Astrocyte of the cerebellum (primary cell): ENCODE measurements at places on chromosomes 2 and 18.
A peak's percentile ranks its signal among the peaks of the same experiment; 100 is the strongest.

DNA sequence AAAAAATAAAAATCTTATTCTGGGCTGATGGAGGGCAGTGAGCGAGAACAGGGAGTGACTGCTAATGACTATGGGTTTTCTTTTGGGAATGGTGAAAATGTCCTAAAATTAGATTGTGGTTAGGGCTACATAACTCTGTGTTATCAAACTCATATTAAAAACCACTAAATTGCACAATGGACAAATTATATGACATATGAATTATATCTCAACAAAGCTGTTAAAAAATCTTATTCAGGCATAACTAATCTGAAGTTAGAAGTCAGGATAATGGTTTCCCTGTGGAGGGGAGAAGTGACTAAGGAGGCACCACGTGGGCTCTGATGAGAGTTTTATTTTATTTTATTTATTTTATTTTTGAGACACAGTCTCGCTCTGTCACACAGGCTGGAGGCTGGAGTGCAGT, 32.1 kb upstream of the DPP4 start:
- DNase-seq = no peak

- no peak for DNase-seq
Measured at GRCh38 chr2:165778653-165779451, 15.2 kb downstream of the GALNT3 start.

- DNase-seq = no peak
Measured at GRCh38 chr18:58596265-58596681, 32.6 kb downstream of the ALPK2 start.

DNA sequence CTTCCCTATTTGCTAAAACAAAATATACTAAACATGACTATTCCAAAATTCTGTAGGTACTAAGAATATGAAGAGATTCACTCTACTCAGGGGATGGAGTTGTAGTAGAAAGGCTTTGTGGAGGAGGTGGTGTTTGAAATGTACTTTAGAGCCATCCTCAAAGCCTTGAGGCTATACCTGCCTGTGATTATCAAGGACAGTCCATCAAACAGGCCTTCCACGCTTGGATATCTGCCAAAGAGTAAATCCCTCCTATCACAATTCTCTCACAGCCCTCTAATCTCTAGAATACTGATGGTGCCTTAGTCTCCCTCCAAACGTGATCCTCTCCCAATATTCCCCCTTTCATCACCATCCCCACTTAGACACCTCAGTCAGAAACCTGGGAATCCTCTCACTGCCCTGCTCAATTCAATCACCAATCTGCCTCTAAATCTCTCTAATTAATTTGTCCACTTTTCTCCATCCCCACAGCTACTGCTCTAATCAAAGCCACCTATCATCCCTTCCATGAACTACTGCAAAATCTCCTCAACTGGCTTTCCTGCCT, 13.1 kb downstream of the SOS1 start:
- no peak for DNase-seq

GRCh38 chr2:12819103-12819475, 102.4 kb downstream of the TRIB2 start:
- DNase-seq = peak; percentile 97

DNA sequence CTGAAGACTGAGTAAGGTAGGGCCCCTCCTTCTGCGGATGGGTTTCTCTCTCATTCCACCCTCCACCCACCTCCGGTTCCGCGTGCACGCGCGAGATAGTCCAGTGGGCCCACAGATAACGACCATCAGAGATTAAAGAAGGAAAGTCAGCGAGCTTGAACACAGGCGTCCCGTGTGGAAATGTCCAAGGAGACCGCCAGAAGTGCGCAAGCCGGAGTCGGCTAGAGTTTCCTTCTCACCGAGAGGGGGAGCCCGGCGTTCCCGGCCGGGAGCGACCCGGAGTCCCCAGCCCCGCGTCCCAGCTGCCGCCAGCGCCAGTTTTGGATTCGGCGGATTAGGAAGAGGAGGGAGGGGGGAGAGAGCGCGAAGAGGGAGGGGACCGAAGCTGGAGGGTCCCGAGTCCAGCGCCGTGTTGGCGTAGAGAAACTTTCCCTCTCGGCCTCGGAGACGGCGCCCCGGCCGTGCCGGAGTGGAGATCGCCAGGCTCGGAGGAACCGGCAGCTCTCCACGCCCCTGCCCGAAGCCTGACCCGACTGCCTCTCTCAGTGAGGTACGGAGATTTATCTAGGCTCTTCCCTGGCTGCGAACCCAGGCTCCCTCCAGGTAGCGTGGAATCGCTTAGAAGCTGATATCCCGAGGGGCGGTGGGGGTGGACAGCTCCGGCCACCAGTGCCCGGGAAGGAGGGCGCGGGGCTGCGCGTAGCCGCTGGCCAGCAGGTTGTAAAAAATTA, at the start of gene GULP1:
GULP1 (plus strand) TSS at position 258 of the 731 bp plus-strand sequence. CDS start 185,829 bp downstream, outside the sequence.
- peak; percentile 60 for DNase-seq

DNA sequence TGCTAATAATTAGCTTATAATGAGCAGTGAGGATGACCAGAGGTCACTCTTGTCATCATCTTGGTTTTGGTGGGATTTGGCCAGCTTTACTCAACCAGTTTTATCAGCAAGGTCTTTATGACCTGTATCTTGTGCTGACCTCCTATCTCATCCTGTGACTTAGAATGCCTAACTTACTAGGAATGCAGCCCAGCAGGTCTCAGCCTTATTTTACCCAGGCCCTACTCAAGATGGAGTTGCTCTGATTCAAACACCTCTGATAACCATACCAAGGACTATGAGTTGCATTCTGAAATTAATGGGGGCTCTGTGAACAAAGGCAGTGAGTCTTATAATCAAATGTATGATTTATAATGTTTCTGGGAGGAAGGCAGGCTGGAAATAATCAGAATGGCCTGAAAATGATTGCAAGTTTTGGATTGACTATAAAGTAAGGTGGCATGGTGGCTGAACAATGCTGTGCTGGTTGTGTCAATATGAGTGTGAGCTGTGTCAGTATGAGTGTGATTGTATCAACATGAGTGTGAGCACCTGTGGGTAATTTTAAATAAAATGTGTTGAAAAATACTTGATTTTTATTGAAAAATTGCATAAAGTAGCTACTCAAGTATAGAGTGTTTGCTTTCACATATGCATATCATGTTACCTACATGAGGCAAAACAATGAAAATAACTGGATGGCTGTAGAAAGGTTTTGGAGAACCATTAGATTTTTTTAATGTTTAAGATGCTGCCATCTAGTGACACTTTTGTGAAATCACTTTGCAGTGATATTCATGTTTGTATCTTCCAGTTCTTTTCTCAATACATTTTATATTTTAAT, 103.0 kb downstream of the KYNU start:
- DNase-seq = peak; percentile 37
